ENCODE measurements at places on chromosomes 7 and 10.
A peak's percentile ranks its signal among the peaks of the same experiment; 100 is the strongest.

GRCh38 chr7:149719050-149719899, 54.1 kb downstream of the ZNF467 start:
- peak; percentile 71 for DNase-seq

DNA sequence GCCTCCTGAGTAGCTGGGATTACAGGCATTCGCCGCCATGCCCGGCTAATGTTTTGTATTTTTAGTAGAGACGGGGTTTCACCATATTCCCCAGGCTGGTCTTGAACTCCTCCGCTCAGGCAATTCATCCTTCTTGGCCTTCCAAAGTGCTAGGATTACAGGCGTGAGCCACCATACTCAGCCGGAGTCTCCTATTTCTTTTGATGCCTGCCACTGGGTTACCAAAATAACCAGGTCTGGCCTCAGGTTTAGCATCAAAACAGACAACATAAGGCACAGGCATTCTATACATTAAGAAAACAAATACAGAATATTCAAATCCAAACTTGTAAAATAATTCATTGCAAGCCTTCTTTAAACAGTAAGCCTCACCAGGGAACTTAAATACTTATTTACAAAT, 289.8 kb upstream of the IMMP2L start:
- DNase-seq, result no peak

GRCh38 chr7:152886579-152887117, 127.1 kb downstream of the ACTR3B start:
- DNase-seq, result no peak

- peak; percentile 48 for DNase-seq
Observed at GRCh38 chr7:13282377-13282980, 595.0 kb downstream of the ARL4A start.

DNA sequence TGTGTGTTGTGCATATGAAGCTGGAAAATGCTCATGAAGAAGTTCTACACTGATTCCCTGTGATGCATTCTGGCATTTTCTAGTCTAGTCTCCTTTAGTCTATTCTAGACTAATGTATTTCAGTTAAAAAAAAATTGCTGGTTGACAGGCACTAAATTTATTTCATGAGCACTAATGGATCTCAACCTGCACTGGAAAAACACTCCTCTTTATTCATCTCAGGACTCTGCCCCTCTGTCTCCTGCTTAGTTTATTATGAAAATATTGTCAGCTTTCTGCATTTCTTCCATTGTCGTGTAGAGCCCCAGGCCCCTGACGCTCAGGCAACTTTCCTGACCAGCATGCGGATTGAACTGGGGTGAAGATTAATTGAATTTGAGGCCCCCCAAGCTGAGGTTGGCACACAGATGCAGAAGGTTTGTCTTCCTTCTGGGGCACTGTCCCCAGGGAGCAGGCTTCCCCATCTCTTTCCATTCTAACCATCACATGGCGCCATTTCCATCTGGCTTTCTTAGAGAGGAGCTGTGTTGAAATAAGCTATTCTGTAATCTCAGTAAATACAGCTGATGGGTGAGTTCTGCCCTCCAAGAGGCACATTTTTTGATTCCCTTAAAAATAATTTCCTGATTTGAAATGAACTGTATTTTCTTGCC, 128.7 kb downstream of the INSYN2A start:
- no peak for DNase-seq

DNA sequence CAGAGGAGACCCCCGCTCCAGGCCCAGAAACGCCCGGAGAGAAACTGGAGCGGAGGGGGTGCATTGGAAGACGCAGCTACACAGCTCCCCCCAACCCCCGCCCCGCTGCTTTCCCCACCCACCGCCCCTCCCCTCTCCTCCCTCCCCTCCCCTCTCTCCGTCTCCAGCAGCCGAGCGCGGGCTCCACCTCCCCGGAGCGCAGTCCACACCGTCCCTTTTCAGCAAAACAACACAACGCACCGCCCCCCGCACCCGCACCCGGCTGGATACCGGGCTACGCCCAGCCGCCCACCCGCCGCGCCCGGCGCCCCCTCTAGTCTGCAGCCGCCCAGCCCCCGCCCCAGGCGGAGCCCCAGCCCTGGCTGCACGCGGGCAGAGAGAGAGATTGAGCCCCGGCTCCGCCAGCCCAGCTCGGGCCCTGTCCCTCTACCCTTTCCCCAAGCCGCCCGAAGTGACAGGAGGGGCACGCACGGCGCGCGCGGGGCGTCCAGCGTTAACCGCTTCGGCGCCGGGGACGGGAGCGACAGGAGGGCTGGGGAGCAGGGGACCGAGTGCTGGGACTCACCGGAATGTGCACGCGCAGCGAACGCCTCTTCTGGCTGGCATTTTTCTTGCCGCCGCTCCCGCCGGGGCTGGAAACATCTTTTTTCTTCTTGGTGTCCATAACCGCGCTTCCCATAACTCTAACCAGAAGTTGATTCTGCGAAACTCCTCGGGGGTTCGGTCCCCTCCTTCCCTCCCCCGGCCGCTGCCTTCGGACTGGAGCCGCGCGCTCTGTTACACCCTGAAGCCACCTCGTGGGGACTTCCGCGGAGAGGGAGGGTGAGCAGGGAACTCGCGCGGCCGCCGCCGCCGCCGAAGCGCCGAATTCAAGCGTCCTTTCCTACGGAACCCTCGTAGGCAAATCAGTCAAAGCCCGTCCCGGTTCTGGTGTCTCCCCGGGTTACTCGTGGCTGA, 695 bp downstream of the PRKAG2 start:
- no peak for DNase-seq

DNA sequence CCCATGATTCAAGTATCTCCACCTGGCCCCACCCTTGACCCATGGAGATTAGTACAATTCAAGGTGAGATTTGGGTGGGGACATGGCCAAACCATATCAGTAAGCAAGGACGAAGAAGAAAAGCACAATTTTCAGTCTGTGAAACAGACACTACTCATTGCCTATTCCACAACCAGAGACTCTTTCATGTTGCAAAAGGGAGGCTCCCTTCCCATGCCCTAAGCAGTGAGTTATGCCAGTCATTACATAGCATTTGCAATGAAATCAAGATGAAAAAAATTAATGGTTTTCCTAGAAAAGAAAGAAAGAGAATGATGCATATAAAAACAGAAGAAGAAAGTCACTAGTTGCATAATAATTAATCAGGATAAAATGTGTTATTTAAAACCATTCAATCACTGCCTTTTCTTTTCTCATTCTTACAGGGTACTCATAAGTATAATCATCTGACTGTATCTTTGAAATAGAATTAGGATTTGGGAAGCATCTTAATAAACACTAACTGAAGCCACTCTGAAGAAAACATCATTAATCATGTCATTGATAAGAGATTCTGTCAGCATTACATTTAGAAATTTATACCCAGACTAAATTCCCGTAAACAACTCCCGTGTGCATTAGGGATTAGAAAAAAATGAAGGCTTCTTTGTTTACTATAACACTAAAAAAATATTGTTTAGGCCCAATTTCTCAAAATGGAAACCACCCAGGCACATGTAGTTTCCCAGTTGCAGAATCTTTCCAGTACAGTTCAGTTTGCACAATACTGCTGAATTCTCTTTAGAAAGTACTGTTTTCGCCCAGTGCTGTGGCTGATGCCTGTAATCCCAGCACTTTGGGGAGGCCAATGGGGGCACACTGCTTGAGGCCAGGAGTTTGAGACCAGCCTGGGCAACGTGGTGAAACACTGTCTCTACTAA, 9.1 kb downstream of the PRPS1L1 start:
- DNase-seq, result no peak

DNA sequence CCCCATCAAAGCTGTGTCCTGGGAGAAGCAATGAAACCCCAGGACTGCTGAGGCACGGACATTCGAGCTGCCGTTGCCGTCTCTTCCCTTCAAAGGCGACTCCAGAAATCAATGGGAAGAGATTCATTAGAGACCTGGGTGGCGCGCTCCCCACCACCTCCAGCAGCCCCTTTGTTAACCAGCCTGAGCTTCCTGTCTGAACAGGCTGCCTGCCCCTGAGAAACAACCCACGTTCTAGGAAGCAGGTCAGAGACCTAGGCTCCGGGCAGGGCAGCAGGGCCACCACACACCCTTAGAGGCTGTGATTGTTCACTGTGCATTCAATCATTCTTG, 110.9 kb upstream of the PPIF start:
- no peak for DNase-seq

GRCh38 chr7:94621120-94621519, 34.8 kb downstream of the SGCE start:
- no peak for DNase-seq

DNA sequence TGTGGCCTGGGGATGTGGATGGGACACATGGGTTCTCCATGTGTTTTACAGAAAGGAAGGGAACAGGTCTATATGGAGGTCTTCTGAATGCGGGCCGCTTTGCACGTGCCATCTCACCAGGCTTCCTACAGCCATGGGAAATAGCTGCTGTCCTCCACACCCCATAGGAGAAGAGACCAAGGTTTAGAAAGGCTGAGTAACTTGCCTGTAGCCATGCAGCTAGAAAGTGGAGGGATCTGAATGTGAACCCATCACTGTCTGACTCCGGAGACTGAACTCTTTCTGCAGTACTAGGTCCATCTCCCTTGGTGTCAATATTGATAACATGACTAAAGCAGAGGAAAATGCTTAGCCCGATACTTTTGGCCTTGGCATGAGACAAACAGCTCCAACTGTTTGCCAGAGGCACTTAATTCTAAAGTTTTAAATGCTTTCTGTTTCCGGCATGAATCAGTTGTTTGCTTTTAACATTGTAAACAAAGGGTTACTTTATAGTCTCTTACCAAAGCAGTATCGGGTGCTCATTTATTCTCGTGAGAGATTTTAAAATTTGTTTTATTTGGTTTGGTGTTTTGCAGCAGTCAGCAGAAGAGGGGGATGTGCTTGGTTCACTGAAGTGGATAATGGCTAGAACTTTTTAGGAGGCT, 64.8 kb upstream of the LOXL4 start:
- DNase-seq, result peak; percentile 35

DNA sequence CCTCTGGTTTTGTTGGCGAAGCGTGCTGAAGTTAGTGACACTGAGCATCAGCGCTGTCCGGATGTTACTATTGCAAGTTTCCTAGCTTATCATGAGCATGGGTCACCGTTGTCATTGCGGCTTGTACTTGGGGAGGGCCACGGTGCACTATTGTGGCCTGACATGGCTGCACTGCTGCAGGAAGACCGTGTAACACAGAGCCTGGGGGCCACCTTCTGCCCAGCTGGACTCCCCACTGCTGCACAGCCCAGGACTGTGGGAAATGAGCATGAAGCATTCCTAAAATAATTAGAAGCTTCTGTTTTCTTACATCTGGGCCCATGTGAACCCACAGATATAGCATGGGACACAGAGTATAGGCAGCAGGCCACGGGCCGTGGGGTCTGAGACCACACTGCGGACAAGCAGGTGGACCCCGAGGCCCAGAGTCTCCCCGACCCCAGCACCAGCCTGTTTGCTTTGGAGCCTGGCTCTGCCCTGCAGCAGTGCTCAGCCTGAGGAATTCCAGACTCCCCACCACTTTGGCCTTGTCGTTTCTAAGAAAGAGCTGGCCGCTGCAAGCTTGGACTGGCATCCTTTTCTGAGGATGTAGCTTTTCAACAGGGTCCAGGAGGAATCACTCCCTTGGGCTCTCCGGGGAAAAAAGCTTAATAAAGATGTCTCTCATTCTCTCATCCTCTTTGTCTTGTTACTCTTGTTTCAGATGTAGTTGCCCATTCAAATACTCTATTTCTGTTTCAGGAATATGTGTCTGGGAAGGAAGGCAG, 179.2 kb downstream of the CCDC3 start:
- no peak for DNase-seq

DNA sequence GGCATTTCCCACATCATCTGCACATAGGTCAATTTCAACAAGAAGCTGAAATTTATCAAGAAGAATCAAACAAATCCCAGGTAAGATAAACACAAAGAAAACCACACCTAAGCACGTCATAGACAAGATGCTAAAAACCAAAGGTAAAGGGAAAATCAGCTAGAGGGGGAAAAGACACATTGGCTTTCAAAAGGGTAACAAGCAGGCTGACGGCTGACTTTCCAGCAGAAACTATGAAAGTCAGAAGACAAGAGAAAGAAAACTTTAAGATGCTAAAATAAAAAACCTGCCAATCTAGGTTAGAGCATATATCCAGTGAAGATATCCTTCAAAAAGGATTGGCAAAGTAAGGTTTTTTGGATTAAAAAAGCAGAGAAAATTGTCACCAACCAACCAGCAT, 59.9 kb upstream of the RHEB start:
- DNase-seq, result no peak

GRCh38 chr10:132448248-132448731, 51.3 kb downstream of the PWWP2B start:
- DNase-seq, result peak; percentile 56

- no peak for DNase-seq
Observed at GRCh38 chr10:51273574-51273973, 199.3 kb downstream of the PRKG1 start.

DNA sequence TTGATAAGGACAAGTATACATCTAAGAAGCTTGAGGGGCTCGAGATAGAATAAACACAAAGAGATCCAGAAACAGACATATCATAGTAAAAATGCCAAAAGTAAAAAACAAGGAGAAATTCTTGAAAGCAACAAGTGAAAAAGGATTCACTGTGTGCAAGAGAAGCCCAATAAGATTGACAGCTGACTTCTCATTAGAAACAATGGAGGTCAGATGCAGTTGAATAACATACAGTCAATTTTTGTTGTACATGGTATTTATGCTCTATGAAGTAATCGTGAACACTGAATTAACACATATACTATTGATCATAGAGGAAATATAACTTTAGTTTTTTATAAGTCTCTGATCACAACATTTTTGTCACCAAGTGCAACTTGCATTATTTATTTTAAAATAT, 982.8 kb upstream of the SORCS1 start:
- DNase-seq, result no peak
